NCI-H187 treated with DMSO at 0.1 percent for 48 hours (cell line): ENCODE measurements at places on chromosomes 5 and 9.

- no peak for DNase-seq
Observed at GRCh38 chr9:5688109-5688508, 59.2 kb downstream of the RIC1 start.

- DNase-seq, result no peak
Observed at GRCh38 chr9:97766092-97766491, 69.0 kb upstream of the XPA start.

- no peak for DNase-seq
Observed at GRCh38 chr5:109327570-109327969, 82.2 kb downstream of the PJA2 start.

DNA sequence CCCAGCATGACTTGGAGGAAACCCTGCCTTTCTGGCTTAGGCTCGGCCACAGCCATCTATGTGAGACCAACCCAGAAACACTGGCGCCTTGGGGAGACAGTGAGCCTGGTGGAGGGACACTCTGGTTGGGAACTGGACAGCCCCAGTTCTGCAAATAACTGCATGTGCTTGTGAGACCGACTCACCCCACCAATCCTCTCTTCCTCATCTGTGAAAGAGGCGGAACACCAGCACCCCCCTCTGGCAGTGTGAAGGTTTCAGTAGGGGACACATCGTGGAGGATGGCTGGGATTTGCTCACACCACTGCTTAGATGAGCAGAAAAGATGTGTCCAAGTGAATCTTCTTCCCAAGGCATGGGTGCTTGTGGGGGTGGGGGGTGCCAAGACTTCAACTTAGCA lies 43.4 kb upstream of the N4BP3 start:
- DNase-seq, result no peak

DNA sequence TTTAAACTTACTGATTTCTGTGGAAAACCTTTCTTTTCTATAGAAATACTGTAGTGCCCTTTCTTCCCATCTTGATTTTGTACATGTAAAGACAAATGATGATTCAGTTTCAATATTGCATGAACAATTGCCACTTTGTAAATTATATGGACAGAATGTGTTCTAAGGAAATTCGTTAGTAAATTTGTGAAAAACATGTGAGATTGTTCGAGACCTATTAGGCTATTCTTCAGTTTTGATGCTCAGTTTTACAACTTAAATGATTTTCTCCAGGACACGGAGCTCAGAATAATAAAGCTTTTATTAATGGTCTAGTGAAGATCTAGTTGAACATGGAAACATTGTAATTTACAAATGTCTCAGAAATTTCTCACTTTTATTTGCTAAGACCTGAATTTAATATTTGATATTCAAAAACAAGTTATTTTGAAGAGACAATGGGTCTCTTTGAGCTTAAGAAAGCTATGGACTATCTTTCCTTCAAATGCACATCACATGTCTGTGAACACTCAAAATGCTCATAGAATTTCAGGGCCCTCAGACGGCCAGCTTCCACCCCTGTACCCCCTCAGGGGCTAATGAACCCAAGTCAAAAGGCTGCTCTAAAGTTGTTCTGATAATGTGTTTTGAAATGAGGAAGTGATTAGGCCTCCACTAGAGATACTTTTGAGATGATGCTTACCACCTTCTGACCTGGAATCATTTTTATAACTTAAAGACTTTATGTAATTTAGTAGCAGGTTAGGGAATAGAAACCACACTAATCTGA lies 54.1 kb upstream of the FSD1L start:
- DNase-seq, result no peak
